ENCODE measurements at places on chromosomes 1 and 21. TPM values are rescaled to one million over a fixed set of nuclear protein-coding genes. Genes with fewer than 3 reads are reported as not detected.

DNA sequence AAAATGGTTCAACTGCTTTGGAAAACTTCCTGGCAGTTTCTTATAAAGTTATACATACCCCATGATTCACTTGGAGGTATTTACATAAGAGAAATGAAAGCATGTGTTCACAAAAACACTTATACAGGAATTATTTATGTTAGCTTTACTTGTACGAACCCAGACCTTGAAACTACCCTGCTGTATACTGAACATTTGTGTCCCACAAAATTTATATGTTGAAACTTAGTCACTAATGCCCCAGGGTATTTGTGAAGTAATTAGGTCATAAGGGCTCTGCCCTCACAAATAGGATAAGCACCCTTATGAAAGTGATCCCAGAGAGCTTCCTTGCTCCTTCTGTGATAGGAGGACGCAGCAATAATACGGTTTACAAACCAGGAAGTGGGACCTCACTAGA is 42.7 kb upstream of the B3GALT2 start:
- no peaks in the 10 kb centered on the region for H3K27me3 ChIP-seq
- no peaks in the 10 kb centered on the region for H3K4me1 ChIP-seq
- H3K4me3 ChIP-seq, result no peak overlapping the region
- H3K36me3 ChIP-seq, result peaks cover 2% of the 10 kb centered on the region
- no peak overlapping the region for H3K27ac ChIP-seq

BMP8B gene
- total RNA-seq, result 0.08 TPM

NR1I3 gene
- total RNA-seq, result 52.3 TPM

DNA sequence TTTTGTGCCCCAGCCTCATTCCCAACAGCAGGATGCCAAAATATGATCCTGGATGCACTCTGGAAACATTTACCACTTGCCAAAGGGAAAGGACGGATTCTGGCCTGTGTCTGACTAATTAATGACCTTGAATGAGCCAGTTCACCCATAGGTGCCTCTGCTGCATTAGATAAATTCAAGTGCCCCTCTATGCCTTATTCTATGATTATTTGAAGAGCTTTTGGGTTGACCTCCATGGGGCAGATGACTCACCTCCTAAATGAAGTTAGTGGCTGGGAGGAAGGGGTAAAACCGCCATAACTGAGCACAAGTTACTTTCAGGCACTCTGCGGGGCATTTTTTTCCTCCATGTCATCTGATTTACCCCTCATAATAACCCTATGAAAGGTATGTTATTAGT is 98.1 kb downstream of the CLIC6 start:
- no peaks in the 10 kb centered on the region for H3K36me3 ChIP-seq
- no peak overlapping the region for H3K4me3 ChIP-seq
- no peaks in the 10 kb centered on the region for H3K4me1 ChIP-seq
- no peak for DNase-seq
- no peak overlapping the region for H3K27ac ChIP-seq

DNA sequence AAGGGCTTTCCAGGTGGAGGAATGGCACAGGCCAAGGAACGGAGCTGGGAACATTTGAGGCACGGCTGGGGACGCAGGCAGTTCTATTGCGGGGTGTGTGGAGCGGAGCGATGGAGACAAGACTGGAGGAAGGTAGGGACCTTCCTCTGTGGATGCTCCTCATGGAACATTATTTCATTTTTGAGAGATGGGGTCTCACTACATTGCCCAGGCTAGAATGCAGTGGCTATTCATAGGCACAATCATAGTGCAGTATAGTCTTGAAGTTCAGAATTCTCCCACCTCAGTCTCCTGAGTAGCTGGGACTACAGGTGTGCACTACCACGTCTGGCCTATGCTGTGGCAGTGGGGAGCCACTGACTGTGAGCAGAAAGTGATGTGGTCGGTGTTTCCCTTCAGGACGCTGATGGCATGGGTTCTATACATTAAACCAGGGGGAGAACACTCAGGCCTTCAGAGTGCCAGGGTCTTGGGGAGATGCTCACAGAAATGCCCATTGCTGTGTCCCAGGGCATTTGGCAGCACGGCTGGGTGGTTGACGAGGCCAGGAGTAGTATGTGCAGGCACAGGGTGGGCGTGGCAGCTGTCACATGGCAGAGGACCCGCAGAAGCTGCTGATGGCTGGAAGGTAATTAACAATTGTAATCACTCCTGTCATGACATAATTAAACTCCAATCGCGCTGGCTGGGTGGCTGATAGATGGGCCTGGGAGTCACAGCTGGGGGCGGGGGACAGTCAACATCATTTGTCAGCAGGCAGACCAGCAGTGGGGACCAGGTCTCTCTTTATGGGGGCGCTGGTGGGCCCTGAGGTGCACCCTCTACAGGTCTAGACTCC is 40.8 kb upstream of the ACOT11 start:
- H3K4me3 ChIP-seq, result no peak overlapping the region
- no peaks in the 10 kb centered on the region for H3K27me3 ChIP-seq
- no peak overlapping the region for H3K27ac ChIP-seq
- no peak for DNase-seq

DNA sequence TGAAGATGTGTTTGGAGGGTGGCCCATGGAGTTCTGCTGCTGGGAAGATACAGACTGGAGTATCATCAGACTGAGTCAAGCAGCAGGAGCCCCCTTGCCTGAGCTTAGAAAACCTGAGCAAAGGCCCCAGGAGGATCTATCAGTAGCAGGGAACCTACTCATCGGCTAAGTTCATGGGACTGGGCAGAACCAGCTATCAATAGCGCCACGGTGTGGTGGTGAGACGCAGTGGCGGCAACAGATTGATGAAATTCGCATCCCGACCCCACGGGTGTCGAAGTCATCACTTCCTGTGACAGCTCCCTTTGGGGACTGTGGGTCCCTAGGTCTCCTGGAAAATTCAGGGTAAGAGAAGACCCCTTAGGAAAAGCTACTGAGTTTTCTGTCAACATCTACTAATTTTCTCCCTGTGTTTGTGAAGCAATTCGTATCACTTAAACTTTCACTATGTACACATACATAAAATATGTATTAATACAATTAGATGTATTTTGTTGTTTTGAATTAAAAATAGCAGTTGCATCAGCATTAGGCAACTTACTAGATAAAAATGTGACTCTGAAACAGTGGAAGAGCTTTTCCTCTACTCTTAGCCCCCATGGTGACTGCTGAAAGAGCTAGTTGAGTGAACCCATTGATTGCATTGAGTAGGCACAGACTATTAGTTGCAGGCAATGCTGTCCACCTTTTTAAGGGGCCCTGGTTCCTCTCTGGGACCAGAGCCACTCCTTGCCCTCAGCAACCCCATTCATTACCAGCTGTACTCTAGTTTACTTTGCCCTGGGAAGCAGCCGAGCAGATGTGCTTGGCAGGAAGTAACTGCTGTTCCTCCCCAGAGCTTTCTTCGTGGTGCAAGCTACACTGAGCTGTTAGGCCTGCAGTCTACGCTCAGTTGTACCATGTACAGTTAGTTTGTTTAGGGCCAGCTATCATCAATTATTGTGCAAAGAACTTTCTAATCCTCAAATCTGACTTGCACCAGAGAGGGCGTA is 7.3 kb upstream of the CACNA1S start:
- H3K36me3 ChIP-seq, result no peaks in the 10 kb centered on the region
- no peak for DNase-seq
- H3K27me3 ChIP-seq, result no peaks in the 10 kb centered on the region

All from liver (tissue), 10 donors.